ENCODE measurements at places on chromosomes 6 and 20.

DNA sequence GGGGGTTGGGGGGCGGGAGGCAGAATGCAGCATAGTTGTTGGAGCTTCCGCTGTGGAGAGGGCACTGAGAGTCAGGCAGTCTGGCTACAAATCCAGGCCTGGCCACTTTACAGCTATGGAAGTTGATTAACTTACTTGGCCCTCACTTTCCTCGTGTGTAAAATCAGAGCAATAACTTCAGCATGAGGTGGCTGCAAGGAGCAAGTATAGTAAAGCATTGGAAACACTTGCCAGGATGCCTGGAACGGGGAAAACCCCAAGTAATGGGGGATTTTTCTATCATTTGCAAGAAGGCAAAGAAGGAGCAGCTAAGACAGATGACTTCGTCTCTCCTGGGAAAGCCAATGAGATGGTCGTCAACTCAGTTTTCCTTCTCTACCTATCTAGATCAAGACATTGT, 35.8 kb downstream of the AGPAT4 start:
- DNase-seq: no peak

DNA sequence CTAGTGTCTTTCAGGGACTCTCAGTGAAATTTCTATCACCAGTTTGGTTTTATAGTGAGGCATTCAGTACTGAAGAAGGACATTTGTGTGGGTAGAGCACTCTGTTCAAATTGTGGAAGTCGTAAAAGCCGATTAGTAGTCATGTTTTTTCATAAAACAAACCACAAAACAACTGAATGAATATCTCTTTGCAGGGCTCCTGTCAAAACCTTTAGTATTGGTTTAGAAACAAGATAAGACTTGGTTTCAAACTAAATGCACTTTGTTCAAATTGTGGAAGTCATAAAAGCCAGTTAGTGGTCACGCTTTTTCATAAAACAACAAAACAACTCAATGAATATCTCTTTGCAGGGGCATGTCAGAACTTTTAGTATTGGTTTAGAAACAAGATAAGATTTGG, 23.8 kb downstream of the ADGRF4 start:
- no peak for DNase-seq

GRCh38 chr6:68634726-68635411, at the start of gene ADGRB3:
ADGRB3 (plus strand) TSS chr6:68635282; CDS start chr6:68638676, 3,394 bp downstream.
- DNase-seq: peak; percentile 28

GRCh38 chr20:60171313-60171712, 213.1 kb downstream of the CDH26 start:
- no peak for DNase-seq

GRCh38 chr6:39029156-39030011, 19.2 kb upstream of the GLP1R start:
- DNase-seq: no peak

DNA sequence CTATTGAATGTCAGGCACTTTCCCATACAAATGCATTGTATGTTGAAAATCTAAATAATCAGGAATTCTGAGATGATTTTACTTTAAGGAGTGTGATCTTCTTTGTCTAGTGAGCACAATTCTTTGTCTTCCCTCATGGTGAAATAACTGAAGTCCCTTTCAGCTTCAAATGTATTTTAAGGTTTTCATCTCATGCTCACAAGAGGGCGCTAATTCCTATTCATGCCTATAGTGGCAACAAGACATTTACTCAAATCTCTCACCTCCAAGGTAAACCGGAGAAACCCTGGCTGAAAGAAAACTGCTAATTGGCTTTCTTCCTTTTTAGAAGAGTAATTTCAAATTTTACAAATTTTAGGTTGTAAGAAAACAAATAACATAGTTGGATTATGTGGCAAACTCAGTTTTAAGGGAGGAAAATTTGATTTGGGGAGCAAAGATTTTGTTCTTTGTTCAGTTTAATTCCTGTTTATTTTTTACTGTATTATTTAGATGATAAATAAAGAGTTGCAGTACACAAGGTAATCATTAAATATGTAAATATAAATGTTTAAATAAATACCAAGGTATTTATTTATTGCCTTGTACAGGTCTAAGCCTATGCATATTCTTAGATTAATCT, 69.1 kb downstream of the SLC35F1 start:
- DNase-seq: peak; percentile 47

DNA sequence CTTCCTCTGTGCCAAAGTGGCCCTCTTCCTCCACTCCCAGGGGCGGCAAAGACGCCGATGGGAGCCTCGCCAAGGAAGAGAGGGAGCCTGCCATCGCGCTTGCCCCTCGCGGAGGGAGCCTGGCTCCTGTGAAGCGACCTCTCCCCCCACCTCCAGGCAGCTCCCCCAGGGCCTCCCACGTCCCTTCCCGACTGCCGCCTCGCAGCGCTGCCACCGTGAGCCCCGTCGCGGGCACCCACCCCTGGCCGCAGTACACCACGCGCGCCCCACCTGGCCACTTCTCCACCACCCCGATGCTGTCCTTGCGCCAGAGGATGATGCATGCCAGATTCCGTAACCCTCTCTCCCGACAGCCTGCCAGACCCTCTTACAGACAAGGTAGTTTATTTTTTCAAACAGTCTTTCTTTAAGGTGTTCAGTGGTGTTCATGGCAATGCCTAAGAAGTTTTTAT, 64.9 kb downstream of the FNDC1 start:
- DNase-seq: no peak

GRCh38 chr6:63268574-63268973, 51.2 kb downstream of the LGSN start:
- no peak for DNase-seq

DNA sequence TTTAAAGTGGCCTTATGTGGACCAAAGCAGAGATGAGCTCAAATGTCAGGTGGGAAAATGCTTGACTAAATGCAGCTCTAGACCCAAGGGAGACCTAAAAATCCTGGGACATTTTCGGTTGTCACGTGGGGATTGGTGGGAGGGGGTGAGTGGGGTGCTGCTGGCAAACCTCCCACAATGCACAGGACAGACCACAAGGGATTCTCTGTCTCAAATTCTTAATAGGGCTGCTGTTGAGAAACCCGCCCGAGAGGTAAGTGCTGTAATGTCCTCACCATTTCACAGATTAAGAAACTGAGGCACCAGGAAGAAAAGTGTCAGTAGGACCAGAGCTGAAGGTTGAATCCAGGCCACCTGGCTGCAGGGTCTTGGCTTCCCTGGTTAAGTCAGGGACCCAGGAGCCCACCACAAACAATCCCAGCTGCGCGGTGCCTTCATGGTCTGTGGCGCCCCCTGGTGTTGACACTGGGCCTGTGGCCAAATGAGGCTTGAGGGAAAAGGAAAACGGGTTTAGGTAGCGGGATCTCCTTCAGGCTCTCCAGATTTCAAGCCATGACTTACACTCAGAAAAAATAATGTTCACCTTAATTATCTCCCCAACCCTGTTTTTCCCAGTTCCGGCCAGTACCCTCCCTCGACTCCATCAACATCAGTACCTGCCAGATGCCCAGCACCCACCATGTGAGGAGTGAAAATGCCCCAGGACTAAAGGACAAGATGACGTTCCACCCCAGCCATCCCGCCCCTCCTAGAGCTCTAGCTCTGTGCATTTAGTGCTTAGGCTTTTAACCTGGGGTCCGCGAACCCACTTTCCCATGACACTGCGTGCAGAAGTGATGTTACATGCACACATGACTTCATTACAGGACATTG, 7.2 kb downstream of the HLA-G start:
- DNase-seq: no peak

- no peak for DNase-seq
Measured at GRCh38 chr20:61516346-61517208, 264.5 kb downstream of the CDH4 start.

DNA sequence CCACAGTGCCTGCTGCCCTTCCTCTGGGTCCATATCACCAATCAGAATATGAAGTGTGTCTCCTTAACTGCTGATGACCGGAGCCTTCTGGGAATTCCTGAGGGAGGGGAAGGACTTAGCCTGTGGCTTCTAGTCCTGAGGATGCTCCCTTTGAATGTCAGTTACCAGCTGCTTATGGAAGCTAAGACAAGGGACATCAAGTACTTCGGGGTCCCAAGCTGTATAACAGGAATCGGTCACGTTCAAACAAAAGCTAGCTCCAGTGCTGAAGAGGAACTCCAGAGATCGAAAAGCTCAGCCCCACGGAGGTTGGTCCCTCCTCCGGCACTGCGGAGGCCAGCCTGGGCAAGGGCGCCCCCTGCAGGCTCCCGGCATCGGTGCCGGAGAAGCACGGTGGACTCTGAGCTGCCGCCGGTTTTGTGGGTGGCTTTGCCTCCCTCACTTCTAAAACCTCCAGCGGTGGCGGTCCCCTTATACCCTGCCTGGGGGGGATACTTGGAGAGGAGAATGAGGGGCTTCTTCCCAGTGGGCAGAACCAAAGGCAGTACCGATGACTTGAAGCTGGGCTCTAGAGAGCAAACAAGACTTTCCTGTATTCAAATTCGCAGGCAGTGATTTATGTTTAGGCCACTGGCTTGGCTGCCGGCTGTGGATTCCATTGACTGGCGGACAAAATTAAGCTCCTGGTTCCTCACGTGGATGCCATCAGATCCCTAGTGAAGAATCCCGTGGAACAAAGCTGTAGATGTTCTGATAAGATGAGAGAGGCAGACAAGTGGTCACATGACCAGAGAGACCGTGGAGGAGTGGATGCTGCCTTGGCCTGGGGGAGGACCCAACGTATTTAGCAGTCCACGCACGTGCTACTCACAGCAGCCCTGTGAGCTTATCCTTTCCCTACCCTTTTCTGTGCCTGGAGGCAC, 16.2 kb upstream of the UBR2 start:
- DNase-seq: peak; percentile 69

- no peak for DNase-seq
Measured at GRCh38 chr6:11155589-11155988, 44.1 kb upstream of the ERVFRD-1 start.

- DNase-seq: no peak
Measured at GRCh38 chr6:114375541-114376192, 32.8 kb upstream of the HS3ST5 start.

GRCh38 chr6:134093007-134093573, 40.7 kb upstream of the SLC2A12 start:
- DNase-seq: no peak

DNA sequence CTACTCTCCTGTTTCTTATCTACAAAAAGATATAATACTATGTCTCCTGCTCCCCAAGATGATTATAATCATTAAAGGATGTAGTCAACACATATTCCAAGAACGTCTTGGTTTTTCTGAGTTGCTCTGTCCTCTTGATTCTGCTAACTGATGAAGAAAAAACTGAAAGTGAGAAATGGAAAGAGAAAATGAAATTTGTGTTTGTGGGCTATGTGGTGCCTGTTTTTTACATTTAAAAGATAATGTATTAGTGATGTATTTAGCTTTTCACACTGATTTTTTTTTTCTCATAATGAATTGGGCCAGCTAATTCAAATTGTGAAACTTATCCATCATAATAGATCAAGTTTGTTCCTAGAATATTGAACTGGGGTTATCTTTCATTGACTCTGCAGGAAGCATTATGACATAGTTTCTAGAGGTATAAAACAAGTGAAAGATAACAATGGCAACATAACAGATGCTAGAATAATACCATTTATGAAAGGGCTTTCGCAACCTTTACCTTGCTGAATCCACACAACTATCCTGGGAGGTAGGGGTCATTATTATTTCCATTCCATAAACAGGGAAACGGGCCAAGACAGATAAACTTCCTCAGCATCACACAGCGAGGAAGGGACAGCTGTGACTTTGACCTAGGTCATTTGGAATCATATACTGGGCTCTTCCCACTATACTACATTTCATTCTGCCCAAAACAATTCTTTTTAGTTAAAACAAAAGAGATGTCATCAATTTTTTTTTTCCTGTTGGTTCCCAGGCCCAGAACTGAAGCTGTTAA, 336.7 kb downstream of the GJA1 start:
- DNase-seq: no peak

DNA sequence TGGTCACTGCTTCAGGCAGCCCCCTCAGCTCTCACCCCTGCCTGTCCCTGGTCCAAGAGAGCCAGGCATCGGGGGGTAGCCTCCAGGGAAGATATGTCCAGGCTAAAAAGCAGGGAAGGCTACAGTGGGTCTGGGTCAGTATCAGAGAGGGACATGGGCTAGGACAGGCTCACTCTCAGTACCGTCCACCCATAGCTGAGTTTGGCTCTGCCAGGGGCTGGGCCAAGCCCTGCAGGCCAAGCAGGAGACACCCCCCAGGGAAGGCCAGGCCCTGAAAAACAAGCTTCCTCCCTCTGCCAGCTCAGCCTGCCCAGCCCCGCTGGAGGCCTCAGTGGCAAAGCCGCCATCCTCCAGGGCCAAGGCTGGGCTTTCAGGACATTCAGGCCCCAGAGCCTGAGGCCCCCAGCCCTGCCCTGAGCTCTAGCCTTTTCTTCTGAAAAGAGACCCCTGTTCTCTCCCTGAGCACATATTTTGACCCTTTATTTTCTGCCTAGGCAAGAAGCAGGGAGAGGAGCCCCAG, 28.6 kb upstream of the TGM2 start:
- DNase-seq: no peak

DNA sequence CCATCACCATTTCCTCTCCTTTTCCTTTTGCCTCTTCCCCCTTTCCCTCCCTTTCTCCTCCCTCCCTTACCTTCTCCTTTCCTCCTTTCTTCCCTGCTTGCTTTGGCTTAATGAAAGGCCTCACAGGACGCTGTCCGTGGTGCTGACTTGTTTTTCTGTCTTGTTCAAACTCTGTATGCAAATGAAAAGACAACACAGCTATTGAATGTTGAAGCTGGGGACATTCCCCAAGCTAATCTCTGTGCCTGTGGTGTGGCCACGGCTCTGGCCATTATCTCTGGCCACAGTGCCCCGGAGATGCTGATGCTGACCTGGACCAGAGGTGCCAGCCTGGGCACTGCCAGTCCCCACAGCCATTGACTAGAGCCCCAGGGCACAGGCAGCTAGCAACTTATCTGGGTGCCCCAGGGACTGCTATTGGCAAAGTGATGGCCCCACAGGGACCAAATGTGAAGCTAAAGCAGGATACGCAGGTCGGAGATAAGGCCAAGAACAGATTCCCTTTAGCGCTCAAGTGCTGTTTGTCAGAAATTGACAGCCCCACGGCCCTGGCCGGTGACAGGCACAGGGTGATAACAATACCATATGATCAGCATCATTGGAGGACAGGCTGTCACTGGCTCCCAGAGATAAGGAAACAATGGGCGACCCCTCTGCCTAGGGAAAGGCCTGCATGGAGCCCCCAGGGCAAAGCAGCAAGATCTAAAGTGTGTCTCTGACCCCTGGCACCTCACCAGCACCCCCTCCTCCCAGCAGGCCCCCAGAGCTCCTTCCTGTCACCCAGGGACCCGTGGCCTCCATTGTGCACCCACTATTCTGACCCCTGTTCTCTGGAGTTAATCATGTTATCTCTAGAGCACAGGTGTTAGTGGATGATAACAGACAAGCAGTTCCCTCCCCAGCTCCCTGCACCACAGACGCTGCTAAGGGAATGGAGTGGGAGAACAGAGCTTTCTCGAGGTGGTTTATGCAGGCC, 31.6 kb upstream of the SLC32A1 start:
- DNase-seq: peak; percentile 54

Measured in foreskin keratinocyte (primary cell).